ENCODE measurements at places on chromosomes 6 and 20.

- DNase-seq, result peak; percentile 55
Observed at GRCh38 chr6:722077-722524, 29.2 kb upstream of the EXOC2 start.

DNA sequence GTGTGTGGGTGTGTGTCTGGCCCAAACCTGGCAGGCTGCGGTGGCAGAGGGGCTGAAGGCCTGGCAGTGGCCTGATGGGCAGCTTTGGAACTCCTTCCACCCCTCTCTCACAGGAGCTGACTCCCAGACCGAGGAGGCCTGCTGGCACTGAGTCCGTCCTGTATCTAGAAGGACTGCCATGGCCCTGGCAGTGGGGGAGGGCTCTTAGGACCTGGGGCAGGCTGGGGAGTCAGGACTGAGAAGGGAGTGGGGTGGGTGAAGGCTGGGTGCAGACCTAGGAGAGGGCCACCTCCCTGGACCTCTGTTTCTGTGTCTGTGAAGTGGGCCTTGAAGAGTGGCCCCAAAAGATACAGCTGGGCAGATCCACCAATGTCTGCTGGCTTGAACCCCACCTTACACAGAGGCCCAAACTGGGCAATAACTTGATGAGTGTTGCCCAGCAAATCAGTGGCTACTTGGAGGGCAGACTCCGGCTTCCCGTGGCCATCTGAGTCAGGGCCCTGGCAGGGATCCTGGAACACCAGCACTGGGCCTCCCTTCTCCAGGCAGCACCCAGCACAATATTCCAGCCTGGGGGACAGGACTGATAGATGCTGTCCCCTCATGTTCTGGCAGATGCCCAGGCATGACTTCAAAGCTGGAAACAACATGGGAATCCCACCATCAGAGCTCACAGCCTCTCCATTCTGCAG, 46.7 kb upstream of the BLCAP start:
- DNase-seq, result no peak

DNA sequence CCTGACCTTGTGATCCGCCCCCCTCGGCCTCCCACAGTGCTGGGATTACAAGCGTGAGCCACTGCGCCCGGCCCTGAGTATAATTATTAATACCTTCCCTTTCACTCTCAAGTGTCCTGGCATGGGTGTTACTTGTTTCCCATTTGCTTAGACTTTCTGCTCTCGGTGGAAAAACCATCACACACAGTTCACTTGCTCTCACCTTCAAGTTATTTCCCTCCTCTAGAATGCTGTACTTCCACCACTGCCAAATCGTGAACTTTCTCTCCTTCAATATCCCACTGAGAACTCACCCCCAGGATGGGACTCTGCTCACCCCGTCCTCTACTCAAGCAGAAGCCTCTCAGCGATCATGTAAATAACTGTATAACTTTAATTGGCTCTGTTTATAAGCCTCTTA, 4.6 kb upstream of the HIVEP1 start:
- DNase-seq, result no peak

DNA sequence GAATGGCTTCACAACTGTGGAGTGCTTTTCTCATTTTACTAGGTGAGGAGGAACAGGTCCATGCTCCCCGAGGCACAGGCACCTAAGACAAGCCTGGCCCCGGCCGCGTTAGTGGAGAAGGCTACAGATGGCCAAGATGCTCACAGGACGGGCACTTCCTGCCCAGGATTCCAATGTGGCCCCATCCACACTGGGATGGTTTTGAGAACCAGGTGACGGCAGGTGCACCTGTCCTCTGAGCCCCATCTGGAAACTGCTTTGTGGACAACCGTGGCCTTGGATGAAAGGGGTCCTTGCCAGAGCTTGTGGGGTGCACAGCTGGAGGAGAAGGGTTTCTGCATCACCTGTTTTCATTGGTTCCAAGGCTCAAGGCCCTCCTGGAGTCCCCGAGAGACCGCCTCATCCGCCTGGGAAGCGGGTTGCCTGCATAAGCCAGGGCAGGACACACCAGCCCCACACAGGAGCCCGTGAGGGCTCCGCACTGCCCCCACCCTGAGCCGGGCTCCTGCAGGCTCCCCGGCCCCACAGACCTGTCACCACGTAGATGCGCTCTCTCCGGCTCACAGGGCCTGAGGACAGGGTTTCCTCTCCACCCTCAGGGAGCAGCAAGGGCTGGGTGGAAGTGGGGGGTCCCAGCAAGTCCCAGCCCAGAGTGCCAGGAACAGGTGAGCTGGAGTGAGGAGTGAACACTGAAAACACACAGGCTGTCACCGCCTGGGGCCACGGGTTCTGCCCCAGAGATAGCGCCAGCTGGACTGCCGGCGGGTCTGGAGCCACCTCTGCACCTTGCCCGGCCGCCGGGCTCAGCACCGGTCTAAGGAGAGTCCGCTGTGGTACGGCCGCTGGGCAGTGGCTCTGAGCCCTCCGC, 18.3 kb downstream of the NTSR1 start:
- DNase-seq, result no peak

DNA sequence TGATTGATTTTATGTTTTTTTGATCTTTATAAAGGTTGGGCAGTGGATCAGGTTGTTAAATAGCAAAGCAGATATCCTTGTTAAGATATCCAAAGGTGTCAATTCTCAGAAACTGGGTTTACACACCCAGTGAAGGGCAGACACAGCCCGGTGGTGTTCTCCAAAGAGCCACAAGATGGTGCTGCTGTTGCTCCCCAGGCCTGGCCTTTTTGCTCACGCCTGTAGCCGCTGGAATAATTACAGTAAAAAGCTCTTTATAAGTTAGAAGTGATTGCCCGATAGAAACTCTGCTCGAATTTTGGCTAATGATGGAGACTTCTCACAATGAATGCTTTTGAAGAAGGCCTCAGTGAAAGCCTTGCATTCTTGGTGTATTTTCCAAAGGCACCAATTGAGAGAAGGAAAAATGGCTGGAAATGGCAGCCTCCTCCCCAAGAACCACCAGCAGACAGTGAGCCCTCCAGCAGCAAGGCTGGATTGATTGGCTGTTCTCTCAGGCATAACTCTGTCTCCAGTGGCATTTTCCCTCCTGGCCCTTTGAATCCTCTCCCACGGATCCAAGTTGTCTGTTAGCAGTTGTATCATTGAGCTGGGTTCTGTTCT, 120.5 kb upstream of the CHD6 start:
- DNase-seq, result peak; percentile 2

DNA sequence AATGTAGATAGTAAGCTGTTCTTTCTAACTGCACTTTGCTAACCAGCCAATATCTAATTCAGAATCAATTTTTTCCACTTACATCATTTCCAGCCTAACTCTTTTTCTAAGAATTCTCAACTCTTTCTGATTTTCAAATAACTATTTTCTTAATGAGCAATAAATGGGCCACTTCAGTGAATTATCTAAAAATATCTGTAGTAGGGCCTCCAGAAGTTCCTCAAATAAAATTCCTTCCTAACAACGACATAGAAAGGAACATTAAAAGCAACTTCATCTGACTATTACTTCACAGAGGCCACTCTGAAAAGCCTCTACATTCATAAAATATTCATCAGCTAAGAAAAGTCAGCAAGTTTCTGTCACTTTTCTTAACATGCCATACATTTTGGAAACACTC, 4.8 kb downstream of the COL12A1 start:
- DNase-seq, result no peak

GRCh38 chr6:157982102-157982562, 469 bp downstream of the SYNJ2 start:
- no peak for DNase-seq

DNA sequence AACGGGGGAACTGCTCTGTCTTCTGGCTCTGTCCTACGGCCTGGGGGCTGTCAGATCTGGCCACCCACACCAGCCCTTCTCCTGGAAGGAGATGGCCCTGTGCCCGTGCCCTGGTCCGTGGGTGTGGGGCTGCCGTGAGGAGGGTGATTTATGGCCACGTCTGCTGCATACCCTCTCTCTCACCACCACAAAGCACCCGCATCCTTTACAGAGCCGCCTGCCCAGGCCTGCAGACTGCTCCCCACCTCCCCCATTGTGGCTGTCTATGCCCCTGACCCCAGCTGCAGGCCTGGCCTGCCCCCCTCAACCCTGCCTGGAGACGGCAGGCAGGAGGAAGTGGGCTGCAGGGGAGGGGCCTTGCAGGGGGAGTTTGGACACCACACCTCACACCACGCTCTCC, 72.7 kb upstream of the GATA5 start:
- DNase-seq, result no peak

DNA sequence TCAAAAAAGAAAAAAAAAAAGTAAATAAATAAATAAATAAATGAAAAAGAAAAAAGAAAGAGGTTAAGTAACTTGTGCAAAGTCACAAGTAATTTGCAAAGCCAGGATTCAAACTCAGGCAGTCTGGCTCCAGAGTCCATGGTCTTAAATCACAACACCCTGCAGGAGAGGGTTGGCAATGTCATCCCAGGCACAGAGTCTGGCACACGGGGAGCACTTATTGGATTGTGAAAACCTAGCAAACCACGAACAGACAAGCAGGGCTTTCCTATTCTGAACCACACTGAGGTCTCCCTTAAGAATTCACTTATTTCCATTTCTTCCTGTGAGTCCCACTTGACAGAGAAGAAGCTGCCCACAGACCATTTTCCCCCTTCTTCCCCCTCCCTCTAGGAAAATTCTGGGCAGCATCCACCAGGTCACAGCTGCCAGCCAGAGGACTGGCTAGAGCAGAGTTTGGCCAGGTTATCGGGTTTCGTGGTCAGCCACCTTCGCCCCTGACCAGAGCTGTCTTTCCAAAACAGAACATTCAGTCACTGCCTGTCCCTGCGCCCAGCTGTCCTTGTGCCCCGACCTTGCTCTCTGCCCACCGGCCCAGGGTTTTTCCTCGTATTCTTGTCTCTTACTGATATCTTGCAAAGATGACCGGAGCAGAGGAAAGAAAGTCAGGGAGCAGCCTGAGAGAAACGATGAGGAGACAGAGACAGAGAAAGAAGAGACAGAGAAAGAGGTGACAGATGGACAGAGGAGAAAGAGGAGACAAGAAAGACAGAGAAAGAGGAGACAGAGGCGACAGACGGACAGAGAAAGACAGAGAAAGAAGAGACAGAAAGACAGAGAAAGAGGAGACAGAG, 106.4 kb upstream of the PTPN1 start:
- no peak for DNase-seq

GRCh38 chr6:79536585-79536953, 661 bp downstream of the LCA5 start:
- DNase-seq, result no peak
